GM23338 (cell line): ENCODE measurements at places on chromosomes 2 and 18. TPM values are rescaled to one million over a fixed set of nuclear protein-coding genes. Genes with fewer than 3 reads are reported as not detected.

- DNase-seq, result no peak
Observed at GRCh38 chr2:26542676-26543505, 65.0 kb upstream of the OTOF start.

GRCh38 chr2:190979906-190980629 lies 33.9 kb downstream of the STAT1 start:
- DNase-seq, result no peak

- DNase-seq, result no peak
Observed at GRCh38 chr18:58716060-58716756, 44.9 kb downstream of the MALT1 start.

DNA sequence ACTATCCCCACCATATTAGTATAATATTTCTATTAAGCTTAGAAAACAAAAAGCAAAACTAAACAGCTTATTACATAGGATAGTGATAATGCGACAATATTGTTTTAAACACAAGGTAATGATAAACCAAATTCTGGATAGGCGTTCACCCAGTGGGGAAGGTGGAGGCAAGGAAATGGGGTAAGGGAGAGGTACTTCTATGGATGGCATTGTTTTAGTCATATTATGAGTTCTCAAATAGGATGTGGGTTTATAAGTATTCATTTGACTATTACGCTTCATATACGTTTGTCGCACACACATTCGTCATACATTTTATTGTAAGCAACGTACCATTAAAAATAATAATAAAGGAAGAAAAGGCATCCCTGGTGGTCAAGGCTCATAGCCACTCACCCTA lies 88.8 kb upstream of the DNMT3A start:
- DNase-seq, result no peak

GRCh38 chr2:231966886-231967285 lies 5.4 kb downstream of the DIS3L2 start:
- DNase-seq, result no peak

DNA sequence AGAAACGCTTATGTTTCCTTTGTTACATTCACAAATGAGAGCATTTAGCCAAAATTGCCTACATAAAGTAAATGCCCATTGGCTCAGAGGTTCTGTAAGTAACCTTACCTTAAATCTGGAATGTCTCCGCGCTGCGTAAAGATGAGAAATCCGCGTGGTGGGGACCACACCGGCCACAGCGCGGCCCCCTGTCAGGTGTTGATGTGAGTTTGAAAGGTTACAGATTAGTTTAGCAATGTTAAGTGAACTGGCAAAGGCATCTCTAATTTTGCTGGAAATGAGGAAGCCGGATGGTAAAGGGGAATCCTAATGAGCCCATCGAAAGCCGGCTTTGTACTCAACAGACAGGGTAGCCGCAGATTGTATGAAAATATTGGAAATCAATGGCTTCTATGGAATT lies 11.8 kb downstream of the SALL3 start:
- no peak for DNase-seq

- DNase-seq, result peak; percentile 13
Observed at GRCh38 chr2:189661957-189662321, 680 bp downstream of the ASNSD1 start.

DNA sequence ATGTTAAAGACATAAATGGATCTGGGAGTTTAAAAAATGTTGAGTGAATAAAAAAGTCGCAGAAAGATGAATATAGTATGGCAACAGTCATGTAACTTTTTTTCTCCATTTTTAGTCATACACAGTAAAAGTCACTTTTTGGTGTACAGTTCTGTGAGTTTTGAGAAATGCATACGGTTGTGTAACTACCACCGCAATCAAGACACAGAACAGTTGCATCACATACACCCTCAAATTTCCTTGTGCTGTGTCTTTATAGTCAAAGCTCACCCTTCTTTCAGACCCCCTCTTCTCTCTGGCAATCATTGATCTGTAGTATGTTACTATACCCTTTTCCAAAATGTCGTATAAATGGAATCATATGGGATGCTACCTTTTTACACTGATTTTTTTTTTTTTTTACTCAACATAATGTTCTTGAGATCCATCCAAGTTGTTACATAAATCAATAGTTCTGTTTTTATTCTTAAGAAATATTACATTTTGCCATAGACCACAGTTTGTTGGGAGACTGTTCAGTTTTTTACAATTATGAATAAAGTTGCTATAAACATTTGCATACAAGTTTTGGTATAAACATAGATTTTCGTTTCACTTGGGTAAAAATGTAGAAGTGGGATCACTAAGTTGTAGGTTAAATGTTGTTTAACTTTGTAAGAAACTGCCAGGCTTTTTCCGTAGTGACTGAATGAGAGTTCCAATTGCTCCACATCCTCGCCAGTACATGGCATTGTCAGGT lies 35.4 kb upstream of the AGFG1 start:
- no peak for DNase-seq

GRCh38 chr18:23317975-23318675 lies 135.0 kb upstream of the RIOK3 start:
- no peak for DNase-seq

Gene ATP8B1
- total RNA-seq, result 3.0 and 3.9 TPM in 2 replicates

Gene DNAJC5G
- total RNA-seq, result 0.39 and 0.59 TPM in 2 replicates

Gene SPRED2
- 10.4 and 13.0 TPM in 2 replicates for total RNA-seq

Gene PLCD4
- 0.80 TPM in 1 of 2 replicates, not detected in the other for total RNA-seq

Gene GYPC
- total RNA-seq, result 13.4 and 19.6 TPM in 2 replicates
